ENCODE measurements at places on chromosomes 3 and 15.

- peak; percentile 58 for DNase-seq
Measured at GRCh38 chr15:79853492-79854328, 43.1 kb downstream of the MTHFS start.

DNA sequence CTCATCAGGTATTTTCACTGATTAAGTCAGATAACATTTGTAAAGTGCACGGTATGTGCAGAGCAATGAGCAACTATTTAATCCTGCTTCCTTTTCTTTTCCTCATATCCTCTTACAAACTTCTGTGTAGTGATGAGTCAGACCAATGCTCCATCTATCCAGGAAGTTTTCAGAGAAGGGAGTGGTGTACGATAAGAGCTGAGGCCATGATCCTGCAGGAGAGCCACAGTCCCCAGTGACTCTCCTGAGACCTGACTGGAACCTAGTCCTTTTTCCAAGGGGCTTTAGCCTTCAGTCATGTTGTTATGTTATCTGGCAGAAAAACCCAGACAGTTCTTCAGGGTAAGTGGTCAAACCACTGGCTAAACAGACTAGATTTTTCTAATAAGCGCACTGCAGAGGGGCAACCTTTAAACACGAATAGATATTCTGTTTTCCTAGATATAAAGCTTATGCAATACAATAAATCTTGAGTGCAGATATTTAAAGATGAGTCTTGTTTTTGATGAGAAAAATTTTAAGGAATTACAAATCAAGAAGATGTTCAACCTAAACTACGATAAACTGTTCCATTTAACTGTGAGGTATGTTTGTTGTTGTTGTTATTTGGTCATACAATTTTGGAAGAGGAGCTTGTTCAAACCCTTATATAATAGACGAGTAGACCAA, 110.5 kb upstream of the RAP2B start:
- DNase-seq, result no peak

DNA sequence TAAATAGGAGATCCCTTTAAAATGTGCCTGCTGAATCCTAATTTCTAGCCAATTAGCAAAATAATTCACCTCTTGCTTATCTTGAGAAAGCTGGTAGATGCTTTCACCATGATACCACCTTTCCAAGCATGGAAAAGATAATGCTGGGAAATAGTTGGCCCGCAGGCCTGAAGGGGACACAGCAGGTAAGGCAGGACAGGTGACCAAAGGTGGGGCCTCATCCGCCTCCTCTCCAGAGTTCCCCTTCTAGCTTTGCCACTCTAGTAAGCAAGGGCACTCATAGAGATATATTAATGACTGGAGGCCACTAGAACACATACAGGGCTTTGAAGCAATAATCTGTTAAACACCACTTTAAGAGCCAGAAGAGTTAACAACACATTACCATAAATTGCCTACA, 45.5 kb downstream of the SATB1 start:
- DNase-seq, result no peak

GRCh38 chr15:71820127-71820526, 9.8 kb downstream of the NR2E3 start:
- DNase-seq, result no peak

- no peak for DNase-seq
Measured at GRCh38 chr3:140552403-140552802, 125.5 kb upstream of the TRIM42 start.

GRCh38 chr15:99762288-99762687, 29.1 kb upstream of the LYSMD4 start:
- DNase-seq, result no peak

GRCh38 chr15:95196176-95196915, 965.0 kb downstream of the MCTP2 start:
- no peak for DNase-seq

DNA sequence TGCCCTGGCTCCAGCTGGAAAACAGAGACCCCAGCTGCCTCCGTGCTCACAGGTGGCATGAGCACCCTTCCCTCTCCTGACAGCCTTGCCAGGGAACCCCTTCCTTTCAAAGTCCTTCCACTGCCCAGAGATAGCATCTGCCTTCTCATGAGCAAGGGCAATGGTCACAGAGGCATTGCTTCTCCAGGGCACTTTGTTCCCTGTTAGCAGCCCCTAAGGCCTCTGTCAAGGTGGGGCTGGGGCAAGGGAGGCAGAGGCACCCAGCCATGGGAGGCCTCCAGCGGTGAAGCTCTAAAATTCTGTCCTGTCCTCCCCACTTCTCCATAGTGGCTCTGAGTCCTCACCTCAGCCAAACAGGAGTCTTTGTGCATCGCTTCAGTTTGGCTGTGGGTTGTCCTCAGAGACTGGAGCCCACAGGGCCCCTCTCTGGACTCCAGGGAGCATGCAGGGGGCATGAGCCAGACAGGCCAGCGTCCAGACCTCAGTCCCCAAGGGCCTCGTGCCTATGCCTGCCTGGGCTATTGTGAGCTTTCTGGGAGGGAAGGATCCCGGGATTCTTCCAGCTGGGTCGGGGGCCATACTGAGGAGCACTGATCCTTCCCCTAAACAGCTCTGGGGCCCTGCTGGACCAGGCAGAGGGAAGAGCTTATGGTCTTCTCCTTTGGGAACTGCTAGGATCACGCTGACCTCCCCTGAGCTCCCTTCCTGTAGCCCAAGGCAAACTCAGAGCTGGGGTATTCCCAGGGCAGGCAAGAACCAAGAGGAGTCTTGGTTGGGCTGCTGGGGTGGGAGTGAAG, 106.6 kb downstream of the DNAJB8 start:
- no peak for DNase-seq

GRCh38 chr3:23778446-23778845, 27.3 kb upstream of the UBE2E1 start:
- DNase-seq, result no peak

GRCh38 chr3:139119331-139120025, 74.8 kb upstream of the PRR23C start:
- DNase-seq, result no peak

DNA sequence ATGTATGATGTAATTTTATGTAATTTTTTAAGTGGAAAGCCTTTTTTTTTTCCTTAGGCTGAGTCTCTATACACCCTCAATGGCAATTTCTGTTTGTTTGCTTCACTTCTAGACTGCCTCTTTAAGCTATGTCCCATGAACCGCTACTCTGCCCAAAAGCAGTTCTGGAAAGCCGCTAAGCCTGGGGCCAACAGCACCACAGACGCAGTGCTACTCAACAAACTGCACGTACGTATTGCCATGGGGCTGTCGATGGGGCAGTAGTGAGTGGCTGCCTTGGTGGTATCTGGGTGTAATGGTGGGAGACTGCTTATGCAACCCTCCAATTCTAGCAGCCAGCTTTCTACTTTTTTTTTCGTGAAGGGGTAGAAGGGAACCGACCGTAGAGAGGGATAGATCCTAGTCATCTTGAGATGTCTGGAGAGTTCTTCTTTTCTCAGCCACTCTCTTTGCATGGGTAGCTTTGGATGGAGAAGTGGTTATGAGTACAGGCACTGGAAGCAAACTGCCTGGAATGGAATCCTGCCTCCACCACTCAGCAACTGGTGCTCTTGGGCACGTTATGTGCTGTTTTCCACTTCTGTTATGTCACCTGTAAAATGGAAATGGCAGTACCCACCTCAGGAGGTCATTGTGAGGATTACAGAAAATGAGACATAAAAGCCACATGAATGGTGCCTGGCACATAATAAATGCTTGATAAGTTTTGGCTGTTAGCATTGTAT, 134.7 kb downstream of the ITPR1 start:
- no peak for DNase-seq

GRCh38 chr3:136142592-136142991, 53.5 kb downstream of the MSL2 start:
- no peak for DNase-seq

DNA sequence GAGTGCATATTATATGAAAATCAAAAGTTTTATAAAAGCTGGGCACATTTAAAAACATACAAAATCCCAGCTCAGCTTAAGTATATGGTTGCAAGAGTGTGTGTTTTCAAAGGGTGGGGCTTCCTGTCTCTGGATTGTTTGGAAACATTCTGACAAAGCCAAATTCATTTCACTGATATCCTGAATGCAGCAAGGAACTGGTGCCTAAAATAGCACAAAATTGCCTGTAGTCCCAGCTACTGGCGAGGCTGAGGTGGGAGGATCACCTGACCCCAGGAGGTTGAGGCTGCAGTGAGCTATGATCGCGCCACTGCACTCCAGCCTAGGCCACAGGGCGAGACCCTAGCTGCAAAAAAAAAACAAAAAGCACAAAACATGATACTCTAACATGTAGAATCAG, 13.0 kb upstream of the TJP1 start:
- DNase-seq, result no peak
